Vagina (tissue), 2 donors: ENCODE measurements at places on chromosomes 12 and 14. TPM values are rescaled to one million over a fixed set of nuclear protein-coding genes. Genes with fewer than 3 reads are reported as not detected.

GRCh38 chr14:63632932-63633514 lies 8.6 kb downstream of the WDR89 start:
- H3K27me3 ChIP-seq, result no peaks in the 10 kb centered on the region
- no peaks in the 10 kb centered on the region for H3K4me1 ChIP-seq
- DNase-seq, result no peak
- no peaks in the 10 kb centered on the region for H3K36me3 ChIP-seq
- H3K4me3 ChIP-seq, result no peak overlapping the region
- no peak overlapping the region for H3K27ac ChIP-seq

The TRPV4 gene
- 5.6 TPM for total RNA-seq

The FOXA1 gene
- 11.5 TPM for total RNA-seq

The SLC17A8 gene
- not detected for total RNA-seq
